ENCODE measurements at places on chromosomes 2 and 18. TPM values are rescaled to one million over a fixed set of nuclear protein-coding genes. Genes with fewer than 3 reads are reported as not detected.

DNA sequence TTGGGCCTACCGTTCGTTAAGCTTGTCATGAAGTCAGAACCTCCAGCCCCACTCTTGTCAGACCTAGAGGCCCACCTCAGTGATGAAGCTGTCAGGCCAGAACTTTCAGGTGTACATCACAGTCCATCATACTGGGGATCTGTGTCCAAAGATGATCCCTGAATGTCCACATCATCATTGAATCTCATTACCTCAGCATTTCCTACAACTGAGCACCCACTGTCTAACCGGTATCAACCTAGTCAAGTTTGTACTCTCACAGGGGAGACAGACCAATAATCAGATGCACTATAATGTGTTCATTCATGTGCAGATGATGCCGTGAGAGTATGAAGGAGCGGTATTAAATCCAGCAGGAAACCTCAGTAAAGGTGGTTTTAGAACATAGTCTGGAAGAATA lies 36.3 kb upstream of the EHBP1 start:
- no peak for DNase-seq

DNA sequence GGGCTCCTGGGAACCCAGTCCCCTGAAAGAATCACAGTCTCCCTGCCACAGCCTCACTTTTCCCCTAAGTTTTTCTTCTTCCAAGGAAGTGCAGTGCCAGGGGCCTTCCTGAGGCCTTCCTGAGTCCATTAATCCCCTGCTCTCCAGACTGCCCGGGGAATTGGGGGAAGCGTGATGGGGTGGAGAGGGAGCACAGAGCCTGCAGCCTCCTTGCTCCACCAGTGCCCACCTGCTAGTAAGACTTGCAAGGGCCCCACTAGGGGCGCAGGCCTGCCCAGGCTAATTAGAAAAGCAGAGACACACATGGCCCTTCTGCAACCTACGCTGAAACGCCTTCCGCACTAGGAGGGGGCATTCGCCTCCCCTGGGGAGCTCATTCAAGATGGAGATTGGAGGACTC lies 110.6 kb downstream of the MRO start:
- DNase-seq: no peak

DNA sequence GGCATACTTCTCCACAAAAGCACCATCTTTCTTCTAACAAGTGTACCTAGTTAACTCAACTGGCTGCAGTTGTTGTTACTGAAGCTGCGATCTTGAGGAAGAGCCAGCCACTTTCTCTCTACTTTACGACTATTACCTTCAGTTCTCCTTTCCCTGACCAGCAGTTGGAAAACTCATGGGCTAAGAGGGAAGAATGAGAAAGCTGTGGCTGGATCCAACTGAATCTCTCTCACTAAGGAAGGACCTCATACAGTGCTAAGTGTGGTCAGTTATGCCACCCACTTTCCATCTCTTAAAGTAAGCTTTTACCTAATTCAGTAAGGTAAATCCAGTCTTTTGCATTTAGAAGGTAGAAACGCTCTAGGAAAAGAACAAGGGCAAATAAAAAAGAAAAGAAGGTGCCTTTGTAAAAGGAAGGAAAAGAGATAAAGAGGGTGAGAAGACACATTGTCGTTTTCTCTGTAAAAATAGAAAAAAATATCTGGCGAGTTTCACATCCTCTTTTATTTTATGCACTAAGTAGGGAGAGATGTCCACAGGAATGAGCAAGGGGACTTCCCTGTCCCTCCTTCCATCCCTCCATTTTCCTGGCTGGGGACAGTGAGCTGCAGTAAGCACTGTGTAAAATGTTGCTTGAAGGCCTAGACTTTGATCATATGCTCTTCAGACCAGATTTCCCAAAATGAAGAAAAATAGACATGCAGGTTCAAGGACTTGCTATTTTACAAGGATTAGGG lies 73.4 kb downstream of the PLEKHM3 start:
- DNase-seq: no peak

DNA sequence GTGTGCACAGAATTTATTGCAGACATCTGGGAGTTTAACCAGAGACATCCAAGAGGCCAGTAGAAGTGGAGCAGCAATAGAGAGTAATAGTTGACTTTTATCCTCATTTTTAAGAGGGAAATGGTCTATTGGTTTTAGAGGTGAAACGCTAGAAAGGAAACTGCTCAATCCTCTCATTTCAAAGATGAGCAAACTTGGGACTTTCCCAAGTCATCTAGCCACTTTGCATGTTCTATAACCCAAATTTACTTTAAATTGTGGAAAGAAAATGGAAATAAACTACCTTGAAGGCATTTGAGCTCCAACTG lies 601.7 kb downstream of the ARHGAP15 start:
- DNase-seq: no peak

GRCh38 chr2:45072064-45072861 lies 63.0 kb upstream of the SIX2 start:
- no peak for DNase-seq

DNA sequence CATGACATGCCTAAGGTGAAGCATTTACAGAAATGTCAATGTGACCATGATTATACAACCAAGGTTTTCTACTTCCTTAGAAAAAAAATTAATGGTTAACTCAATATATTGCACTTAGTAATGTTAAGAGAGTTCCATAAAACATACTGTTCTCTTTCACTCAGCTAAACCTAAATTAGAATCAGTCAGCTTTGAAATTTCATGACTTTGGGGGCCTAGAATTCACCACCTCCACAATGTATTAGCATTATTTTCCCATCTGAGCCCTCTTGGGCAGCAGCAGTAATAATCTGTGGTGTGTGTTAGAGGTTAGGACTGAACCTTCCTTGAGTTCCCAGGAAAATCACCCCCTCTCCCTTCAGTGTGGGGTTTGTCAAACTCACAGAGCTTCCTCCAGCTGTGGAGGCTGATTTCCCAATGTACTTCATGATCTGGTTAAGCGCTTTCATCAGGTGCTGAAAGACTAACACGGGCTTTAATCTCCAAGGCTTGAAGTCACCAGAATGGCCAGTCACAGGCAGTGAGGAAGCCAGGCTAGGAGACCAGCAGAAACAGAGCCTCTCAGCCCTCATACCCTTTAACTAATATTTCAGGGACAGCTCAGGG lies 7.1 kb upstream of the UPP2 start:
- DNase-seq: no peak

GRCh38 chr2:23480957-23481797 lies 96.2 kb downstream of the KLHL29 start:
- DNase-seq: no peak

DNA sequence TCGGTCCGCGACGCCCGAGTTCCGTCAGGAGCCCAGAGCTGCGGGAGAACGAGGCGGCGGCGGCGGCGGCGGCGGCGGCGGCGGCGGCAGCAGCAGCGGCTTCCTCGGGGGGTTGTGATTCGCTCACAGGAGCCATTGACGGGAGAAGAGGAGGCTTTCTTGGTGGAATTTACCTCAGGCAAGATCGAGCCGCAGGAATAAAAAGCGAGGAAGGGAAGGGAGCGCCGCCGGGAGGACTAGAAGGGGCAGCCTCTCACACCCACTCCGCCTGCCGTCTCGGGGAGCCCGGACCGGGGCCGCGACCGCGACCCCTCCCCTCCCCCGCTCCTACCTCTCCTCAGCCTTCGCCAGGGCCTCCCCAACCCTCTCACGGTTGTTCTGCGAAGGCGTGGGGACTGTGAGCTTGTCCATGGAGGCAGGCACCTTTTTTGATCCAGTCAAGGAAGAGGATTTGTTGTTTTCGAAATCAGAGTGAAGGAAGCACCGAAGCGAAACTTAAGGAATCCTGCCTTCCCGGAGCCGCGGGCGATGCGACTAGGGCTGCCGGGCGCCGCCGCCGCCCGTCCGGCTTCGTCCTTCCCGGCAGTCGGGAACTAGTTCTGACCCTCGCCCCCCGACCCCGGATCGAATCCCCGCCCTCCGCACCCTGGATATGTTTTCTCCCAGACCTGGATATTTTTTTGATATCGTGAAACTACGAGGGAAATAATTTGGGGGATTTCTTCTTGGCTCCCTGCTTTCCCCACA lies 506 bp downstream of the BMPR2 start:
- peak; percentile 58 for DNase-seq

GRCh38 chr2:203909974-203910373 lies 26.6 kb upstream of the ICOS start:
- no peak for DNase-seq

- DNase-seq: no peak
Measured at GRCh38 chr18:46892842-46893241, 24.5 kb downstream of the PIAS2 start.

GRCh38 chr2:129935118-129935517 lies 44.3 kb upstream of the RAB6C start:
- no peak for DNase-seq

DNA sequence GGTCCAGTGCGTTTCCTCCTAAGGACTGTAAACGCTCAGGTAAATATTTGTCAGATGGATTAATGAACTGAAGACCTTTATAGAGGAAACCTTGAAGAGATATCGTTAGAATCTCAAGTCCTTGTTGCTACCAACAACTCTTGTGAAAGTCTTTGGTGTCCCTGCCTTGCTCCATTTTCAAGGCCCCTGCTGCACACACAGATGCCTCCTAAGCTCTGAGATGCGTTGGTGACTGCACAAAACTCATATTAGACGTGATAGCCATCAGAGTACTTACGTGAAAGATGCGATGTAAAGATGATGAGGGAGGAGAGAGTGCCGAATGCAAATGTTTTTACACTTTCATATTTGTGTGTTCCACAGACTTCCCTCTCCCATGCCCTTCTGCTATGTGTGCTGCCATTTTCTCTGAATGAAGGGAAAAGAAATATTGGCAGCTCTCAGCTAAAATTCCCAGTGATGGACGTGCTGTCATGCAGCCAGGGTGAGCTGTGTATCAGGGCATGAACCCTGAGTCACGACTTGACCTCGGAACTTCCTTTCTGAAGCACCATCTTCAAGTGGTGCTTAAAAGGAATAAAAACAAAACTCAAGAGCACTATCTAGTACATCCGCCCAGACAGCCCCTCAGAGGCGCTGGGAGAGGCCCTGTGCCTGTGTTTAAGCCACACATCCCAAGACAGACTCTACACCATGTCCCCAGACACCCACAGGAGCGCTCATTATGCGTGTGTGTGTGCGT lies 117.4 kb downstream of the FAM210A start:
- no peak for DNase-seq

DNA sequence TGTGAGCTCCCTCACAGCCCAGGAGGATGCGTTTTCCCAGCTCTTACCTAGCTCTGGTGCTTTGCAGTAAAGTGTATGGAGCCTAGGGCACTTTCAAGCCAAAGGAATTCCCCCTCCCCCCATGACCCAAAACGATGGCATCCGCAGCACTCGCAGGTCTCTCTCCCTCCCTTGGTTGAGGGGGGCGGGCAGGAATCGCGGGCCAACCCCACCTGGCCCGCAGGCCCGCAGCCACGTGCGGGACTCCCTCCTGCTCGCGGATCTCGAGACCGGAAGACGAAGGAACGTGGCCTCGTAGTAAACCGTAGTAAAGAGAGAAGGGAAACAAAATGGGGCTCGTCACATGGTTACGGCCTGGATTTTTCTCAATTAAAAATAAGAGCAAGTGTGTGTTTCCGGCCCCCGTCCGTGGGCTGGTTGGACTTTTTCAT lies 8.5 kb downstream of the IRS1 start:
- no peak for DNase-seq

- no peak for DNase-seq
Measured at GRCh38 chr18:21366896-21367295, 124.9 kb downstream of the GREB1L start.

- DNase-seq: no peak
Measured at GRCh38 chr2:208529796-208530195, 123.2 kb downstream of the PTH2R start.

GRCh38 chr2:19746611-19747309 lies 155.0 kb downstream of the TTC32 start:
- no peak for DNase-seq

DNA sequence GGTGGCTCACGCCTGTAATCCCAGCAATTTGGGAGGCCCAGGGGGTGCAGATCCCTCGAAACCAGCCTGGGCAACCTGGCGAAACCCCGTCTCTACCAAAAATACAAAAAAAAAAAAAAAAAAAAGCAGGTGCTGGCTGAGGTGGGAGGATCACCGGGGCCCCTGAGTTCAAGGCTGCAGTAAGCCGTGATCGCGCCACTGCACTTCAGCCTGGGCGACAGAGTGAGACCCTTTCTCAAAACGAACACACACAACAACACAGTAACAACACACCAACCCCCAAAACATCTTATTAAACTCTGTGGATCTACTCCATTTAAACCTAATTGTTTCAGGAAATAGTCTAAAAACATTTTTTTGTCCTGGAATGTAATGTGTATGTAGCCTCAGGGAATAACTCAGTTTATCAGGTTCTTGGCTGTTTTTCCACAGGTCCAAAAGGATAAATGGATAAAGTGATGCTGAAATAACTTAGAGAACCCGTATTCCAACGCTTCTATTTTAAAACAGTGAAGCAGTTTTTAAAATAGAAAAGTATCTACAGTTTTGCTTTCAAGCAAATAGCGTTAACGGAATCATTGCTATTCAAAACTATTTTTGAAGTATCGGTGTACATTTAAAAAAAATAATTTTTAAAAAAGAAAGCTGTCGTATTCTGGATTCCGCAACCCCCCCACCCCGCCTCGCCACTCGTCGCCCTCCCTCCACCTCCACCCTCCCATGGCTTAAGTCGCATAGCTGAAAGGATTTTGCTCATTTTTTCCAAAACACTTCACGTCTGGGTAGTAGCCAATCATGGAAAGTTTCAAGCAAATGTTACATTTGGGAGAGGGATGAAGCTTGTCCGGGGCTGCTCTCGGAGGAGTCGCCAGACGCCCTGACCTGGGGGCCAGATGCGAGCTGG lies 895 bp upstream of the GLS start:
- DNase-seq: no peak

GRCh38 chr2:71332435-71332796 lies 834 bp downstream of the ZNF638 start:
- no peak for DNase-seq

- no peak for DNase-seq
Measured at GRCh38 chr2:149200109-149200520, 130.3 kb upstream of the LYPD6 start.

GRCh38 chr2:48768669-48769068 lies 13.1 kb upstream of the LHCGR start:
- no peak for DNase-seq

DNA sequence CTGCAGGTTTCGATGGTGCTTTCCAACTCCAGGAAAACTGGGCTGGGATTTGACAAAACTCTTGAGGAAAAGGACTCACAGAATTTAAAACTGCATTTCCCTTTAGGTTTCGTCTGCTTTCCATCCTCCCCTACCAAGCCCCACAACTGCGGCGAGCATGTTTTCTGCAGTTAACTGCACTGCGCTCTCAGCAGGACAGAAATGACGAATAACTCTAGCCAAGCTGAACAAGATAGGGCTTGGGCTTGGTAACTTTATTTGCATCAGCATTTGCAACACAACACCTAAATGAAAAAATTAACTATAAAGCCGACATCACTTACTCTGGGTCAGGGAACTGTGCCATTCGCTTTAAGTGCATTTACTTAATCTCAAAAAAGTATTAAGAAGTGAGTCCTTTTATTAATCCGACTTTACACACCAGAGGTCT lies 669 bp upstream of the PIKFYVE start:
- DNase-seq: peak; percentile 21

GRCh38 chr18:3594760-3595368 lies 144.9 kb downstream of the TGIF1 start:
- DNase-seq: no peak

The NXPH2 gene
- total RNA-seq: not detected

The GCFC2 gene
- total RNA-seq: 24.8 TPM

The SERPINB13 gene
- total RNA-seq: not detected

The BCL11A gene
- 0.25 TPM for total RNA-seq

Measured in activated naive CD4-positive, alpha-beta T cell treated with anti-CD3 and anti-CD28 coated beads, Interleukin-2, amount 50 U/mL, for 72 hours (primary cell).